Small intestine (tissue), 16 donors: ENCODE measurements at places on chromosomes 13 and 19.

GRCh38 chr19:15180451-15181390 lies 20.1 kb downstream of the NOTCH3 start:
- peak; percentile 86 for DNase-seq

DNA sequence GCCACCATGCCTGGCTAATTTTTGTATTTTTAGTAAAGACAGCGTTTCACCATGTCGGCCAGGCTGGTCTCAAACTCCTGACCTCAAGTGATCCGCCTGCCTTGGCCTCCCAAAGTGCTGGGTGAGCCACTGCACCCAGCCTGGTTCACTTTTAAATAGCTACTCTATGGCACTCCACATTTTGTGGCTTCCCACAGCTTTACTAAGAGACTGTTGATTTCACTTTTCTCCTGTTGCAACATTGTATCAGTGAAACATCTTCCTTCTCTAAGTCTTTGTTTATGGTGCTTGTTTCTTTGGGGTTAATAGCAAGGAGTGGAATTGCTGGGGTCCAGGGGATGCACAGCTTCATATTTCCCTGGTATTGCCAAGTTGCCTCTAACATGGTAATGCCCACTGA lies 12.3 kb downstream of the TMEM38A start:
- no peak for DNase-seq

DNA sequence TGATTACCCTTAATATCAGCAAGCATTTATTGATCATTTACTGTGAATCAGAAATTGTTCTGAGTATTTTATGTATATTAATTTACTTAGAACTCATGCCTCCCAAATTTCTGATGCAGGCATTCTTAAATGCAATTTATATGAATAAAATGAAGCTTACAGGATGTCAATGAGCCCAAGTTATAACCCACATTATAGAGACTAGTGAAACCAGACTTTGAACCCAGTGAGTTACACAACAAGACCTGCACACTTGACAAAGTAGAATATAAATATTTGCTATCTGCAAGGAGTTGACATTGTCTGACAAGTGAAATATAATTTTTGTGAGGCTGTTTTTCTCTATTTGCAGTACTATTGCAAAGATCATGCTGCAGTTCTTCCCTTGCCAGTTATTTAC lies 656.0 kb downstream of the GPC5 start:
- peak; percentile 82 for DNase-seq

DNA sequence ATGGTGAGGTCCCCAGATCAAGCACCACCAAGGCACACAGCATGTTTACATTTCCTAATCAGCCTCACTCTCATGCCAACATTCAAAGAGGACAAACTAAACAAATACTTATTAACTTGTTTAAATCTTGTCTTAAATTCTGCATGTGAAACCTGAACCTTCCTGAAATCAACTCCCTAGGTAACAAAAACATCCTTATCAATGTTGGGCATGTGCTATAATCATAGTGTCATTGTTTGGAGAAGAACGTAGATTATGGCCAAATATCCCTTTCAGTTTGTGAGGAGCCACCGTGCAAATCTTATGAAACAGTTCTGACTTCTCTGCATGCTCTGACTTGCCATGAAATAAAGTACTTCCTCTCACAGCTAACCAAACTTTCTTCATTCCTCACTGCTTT lies 123.8 kb downstream of the NDFIP2 start:
- no peak for DNase-seq

- no peak for DNase-seq
These were observed 1587.1 kb downstream of the PCDH9 start for GRCh38 chr13:65642996-65643395.

GRCh38 chr19:14473978-14474578 lies 1.1 kb downstream of the PTGER1 start:
- DNase-seq = no peak

GRCh38 chr13:80262051-80262695 lies 78.8 kb downstream of the SPRY2 start:
- DNase-seq = no peak

DNA sequence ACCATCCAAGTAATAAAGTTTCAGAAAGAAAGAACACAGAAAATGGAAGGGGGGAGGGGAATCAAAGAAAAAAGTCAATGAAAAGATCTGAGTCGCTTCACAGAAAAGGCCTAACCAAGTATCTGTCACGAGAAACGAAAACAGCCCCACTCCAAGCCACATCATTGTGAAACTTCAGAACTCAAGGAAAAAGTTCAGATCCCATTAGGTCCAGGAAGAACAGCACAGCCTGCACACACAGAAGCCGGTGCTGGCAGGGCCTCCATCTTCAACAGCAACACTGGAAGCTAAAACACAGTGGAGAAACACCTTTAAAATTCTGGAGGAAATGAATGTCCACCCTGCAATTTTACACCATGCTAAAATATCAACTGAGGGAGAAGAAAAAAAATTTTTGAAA lies 8.0 kb downstream of the STK24 start:
- DNase-seq = no peak

DNA sequence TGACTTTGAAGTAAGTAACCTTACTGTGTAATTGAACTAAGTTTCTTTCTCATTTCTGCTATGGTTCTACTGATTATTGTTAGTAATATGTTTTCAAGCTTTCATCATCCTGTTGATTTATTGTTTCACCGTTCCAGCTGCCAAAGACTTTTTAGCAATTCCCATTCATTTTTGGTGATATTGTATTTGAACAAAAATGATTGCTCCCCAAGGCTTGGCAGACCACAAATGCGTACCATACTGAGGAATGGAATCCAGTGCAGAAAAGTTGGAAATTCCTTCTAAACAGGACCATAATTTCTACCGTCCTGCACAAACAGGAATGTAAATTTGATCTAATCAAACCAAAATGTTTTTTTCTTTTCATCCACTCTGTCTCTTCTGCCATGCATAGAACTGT lies 10.7 kb downstream of the EPSTI1 start:
- no peak for DNase-seq

- DNase-seq = no peak
These were observed 6.7 kb downstream of the TNFSF11 start for GRCh38 chr13:42580644-42581043.

DNA sequence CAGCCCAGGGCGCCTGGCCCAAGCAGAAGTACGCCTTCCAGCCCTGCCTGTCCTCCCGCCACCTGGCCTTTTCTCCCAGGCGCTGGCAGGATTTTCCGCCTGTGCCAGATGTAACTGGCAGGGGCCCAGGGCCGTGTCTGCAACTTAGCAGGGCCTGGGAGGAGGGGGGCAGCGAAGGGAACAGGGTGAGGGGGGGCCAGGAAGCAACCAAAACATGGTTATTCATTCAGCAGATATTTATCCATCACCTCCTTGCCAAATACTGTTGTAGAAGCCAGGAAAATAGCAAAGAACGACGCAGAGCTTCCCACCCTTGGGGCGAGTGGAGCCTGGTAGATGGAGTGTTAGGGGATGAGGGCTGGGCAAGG lies 5.6 kb downstream of the TLE6 start:
- peak; percentile 13 for DNase-seq

- peak; percentile 39 for DNase-seq
These were observed 48.9 kb downstream of the DNM2 start for GRCh38 chr19:10766671-10767201.

DNA sequence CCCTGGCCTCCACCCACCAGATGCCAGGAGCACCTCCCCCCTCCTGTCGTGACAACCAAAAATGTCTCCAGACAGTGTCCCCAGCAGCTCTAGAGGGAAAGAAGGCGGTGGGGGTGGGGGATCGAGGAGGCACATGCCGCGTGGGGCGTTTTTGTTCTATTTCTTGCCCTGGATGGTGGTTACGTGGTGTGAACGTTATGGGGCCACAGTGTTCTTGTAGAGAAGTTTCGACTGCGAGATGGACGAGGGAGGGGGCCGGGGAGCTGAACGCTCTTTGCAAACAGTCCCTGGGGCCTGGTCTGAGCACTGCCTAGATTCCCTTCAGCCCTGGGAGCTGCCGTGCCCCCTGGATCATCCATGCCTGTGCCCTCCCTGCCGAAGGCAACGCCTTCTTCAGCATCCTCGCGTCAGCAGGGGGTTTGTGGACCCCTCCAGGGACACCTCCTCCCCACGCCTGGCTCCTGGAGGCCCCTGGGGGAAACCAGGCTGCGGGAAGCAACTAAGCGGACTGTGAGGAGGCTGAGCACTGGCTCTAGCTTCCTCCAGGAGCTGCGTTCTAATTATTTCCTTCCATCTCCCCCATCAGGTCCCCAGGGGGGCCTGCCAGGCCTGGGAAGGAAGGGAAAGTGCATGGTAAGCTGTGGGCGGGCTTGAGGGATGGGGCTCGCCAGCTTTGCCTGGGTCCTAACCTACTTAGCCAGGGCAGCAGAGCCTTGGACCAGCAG lies 131.5 kb downstream of the IER2 start:
- no peak for DNase-seq

GRCh38 chr13:98524391-98524790 lies 52.5 kb downstream of the STK24 start:
- no peak for DNase-seq

DNA sequence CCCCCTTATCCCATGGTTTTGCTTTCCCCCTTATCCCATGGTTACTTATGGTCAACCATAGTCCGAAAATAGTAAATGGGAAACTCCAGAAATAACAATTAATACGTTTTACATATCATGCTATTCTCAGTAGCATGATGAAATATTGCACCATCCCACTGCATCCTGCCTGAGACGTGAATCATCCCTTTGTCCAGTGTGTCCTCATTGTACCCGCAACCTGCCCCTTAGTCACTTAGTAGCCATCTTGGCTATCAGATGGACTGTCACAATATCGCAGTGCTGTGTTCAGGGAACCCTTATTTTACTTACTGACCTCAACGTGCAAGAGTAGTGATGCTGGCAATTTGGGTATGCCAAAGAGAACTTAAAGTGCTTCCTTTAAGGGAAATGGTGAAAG lies 10.5 kb upstream of the NBEA start:
- DNase-seq = no peak

GRCh38 chr19:14058182-14059092 lies 3.4 kb downstream of the PALM3 start:
- no peak for DNase-seq

GRCh38 chr19:4297901-4298809 lies 4.0 kb downstream of the TMIGD2 start:
- DNase-seq = no peak

DNA sequence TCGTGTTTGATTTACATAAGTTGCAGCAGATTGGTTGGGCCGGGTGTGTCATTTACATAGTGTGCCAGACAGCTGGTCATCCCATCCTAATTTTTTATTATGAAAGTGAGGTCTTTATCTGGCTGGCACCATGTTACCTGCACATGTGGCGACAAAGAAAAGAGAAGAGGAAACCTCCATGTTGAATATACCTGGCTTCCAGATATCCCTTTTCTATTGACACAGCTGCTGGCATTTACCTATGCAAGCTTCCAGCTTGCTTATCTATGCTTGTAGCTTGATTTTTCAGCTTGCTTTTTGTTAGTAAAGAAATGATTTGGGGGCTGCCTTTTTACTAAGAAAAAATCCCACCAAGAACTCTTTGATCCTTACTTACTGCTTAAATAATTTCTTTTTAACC lies 681.3 kb upstream of the SLITRK1 start:
- DNase-seq = no peak

- DNase-seq = peak; percentile 72
These were observed 10.1 kb upstream of the SLC25A42 start for GRCh38 chr19:19053508-19054314.

GRCh38 chr19:58181902-58182576 lies 822 bp upstream of the ZNF274 start:
- DNase-seq = peak; percentile 61

GRCh38 chr13:74891610-74892009 lies 590.4 kb downstream of the TBC1D4 start:
- DNase-seq = no peak

DNA sequence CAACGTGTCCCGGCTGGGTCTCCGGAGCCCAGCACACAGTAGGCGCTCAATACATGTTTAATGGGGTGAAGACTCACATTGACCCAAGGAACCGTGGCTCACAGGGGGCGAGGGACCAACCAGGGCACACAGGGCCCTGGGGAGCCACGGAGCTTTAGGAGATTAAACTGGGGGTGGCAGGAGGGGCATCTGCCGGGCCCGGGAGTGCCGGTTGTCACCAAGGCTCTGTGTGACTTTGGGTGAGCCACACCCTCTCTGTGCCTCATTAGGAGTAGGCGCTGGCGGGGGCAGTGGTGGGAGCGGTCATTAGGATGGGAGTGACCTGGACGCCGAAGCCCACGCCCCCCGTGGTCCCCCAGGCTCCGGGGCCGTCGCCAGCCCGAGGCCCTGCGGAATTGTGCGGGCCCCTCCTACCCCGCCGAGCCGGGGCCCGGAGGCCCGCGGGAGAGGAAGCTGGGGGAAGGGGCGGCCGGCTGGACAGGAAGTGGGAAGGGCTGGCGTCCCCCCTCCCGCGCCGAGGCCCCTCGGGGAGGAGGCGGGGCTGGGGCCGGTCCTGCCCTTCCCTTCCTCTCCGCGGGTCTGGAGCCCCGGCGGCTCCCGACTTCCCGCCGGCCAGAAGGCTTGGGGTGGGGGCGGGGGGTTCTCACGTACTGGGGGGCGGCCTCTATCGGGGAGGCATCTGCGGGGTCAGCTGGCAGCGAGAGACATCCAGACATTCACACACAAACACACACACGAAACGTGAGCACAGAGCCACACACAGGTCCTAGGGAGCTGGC lies 1.8 kb upstream of the SSBP4 start:
- DNase-seq = peak; percentile 83

DNA sequence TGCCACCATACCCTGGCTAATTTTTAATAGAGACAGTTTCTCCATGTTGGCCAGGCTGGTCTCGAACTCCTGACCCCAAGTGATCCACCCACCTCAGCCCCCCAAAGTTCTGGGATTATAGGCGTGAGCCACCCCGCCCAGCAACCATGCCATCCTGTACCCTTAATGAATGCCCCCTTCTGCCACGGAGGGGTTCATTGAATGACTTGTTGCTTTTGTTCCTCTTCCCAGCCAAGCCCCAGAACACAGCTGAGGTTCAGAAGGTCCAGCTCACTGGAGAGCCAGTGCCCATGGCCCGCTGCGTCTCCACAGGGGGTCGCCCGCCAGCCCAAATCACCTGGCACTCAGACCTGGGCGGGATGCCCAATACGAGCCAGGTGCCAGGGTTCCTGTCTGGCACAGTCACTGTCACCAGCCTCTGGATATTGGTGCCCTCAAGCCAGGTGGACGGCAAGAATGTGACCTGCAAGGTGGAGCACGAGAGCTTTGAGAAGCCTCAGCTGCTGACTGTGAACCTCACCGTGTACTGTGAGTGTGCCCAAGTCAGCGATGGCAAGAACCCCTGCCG lies 6.0 kb downstream of the PVR start:
- no peak for DNase-seq

DNA sequence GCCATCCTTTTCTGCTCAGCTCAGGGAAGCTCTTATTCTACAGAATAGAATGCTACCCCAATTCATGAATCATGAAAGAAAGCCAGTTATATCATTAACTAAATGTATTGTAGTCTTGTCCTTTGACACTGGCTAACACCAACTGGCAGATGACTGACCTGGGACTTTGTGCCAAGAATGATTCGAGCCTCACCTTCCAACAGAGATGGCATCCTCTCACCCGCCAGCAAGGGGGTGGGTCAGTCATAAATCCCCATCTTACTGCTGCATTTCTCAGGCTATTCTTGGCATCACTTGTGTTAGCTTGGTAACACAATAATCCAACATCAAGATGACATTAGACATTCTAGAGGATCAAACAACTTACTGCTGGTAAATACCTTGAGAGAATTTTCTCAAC lies 1239.8 kb upstream of the MIR17HG start:
- DNase-seq = no peak
